ENCODE measurements at places on chromosomes 11 and 22.

DNA sequence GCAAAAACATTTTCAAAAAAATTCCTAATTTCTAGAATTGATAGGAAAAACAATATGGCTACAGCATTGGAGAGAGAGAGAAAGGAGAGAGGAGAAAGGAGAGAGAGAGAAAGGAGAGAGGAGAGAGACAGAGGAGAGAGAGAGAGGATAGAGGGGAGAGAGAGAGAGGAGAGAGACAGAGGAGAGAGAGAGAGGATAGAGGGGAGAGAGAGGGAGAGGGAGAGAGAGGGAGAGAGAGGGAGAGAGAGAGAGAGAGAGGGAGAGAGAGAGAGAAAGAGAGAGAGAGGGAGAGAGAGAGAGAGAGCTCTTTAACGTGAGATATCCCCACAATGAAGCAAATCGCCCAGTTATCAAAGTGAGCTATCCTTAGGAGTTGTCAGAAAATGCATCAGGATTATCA lies 737 bp upstream of the TYR start:
- no peak for DNase-seq

DNA sequence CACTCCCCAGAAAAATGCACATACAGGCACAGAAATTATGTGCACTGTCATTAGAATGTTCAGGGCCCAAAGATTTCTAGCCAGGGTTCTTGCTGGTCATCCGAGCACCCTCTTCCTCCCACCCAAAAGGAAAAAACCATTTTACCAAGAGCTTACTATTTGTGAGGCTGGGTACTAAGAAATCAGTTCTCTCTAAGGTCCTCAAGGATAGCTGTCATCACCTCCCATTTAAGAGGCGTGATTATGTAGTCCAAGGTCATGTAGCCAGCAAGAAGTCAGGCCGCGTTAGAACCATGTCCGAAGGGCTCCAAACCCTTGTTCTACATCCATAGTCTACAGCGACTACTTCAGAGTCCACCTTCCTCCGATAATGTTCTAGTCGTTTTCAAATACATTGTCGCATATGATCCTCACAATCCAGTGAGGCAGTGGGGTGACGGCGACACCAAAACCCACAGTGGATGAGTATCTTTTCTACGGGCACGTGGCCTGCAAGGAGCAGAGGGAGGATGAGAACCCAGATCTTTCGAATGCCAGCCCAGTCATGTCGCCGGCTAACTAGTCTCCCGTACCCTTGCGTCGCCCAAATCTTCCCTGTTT lies 634 bp downstream of the TIMM8B start:
- DNase-seq = peak; percentile 34

DNA sequence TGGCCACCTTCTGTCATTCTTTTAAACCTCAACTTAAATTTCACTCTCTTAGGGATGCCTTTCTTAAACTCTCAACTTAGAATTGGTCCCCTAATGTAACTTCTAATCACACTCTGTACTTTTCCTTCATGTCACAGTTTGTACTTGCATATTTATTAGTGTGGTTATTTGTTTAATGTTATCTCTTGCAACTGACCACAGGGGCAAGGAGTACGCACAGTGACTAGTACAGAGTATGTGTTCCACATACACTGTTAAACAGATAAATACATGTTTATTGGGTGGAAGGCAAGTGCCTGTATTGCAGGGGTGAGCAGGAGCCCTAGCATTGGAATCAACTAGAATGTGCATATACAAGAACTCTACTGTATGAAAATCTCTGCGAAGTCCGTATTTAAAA lies 554.0 kb downstream of the INSC start:
- no peak for DNase-seq

GRCh38 chr11:101390539-101390938 lies 193.3 kb downstream of the TRPC6 start:
- DNase-seq = no peak

- no peak for DNase-seq
These were observed 21.5 kb downstream of the LRRC32 start for GRCh38 chr11:76649011-76649410.

Measured in CD4-positive, alpha-beta T cell treated with Interleukin-17A for 1 hour (primary cell).